Panc1 (cell line): ENCODE measurements at places on chromosomes 5 and 9. TPM values are rescaled to one million over a fixed set of nuclear protein-coding genes. Genes with fewer than 3 reads are reported as not detected.

Gene C9orf43
- total RNA-seq: 1.2 TPM

Gene TNIP1
- 81.9 TPM for total RNA-seq

Gene IGIP
- total RNA-seq: 7.7 TPM

Gene COX7C
- 536 TPM for total RNA-seq

Gene LCP2
- 0.36 TPM for total RNA-seq

Gene FAM153A
- not detected for total RNA-seq

Gene PFN3
- total RNA-seq: not detected

GRCh38 chr5:150301170-150301505, 1.6 kb downstream of the ARSI start:
- H3K4me3 ChIP-seq: peak overlapping the region; percentile 54; the same call in 1 of the 2 replicates
- H3K4me1 ChIP-seq: peaks cover 36% of the 10 kb centered on the region
- no peaks in the 10 kb centered on the region for H3K27me3 ChIP-seq
- H3K36me3 ChIP-seq: no peaks in the 10 kb centered on the region

- H3K27me3 ChIP-seq: no peaks in the 10 kb centered on the region
- no peak for DNase-seq
- H3K4me3 ChIP-seq: no peak overlapping the region
- H3K4me1 ChIP-seq: no peaks in the 10 kb centered on the region
Observed at GRCh38 chr9:1184146-1184545, 134.0 kb downstream of the DMRT2 start.

DNA sequence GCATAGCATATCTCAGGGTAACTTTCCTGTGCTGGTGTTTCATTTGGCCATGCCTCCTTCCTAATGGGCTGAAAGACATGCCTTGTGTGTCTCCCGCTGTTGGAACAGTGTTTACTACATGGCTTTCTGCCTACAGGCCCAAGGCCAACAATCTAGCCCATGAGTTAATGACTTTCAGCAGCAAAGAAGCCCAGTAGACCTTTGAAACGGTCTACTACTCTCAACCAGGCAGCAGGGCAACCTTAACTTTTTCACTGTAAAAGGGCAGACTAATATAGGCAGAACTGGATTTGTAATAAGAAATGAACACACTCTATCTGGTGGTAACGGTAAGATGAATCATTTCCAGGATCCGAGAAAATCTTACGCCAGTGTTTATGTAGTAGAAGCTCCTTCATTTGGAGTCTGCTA, 21.0 kb downstream of the C5orf15 start:
- H3K27me3 ChIP-seq: no peaks in the 10 kb centered on the region
- no peaks in the 10 kb centered on the region for H3K4me1 ChIP-seq
- H3K27ac ChIP-seq: no peak overlapping the region

DNA sequence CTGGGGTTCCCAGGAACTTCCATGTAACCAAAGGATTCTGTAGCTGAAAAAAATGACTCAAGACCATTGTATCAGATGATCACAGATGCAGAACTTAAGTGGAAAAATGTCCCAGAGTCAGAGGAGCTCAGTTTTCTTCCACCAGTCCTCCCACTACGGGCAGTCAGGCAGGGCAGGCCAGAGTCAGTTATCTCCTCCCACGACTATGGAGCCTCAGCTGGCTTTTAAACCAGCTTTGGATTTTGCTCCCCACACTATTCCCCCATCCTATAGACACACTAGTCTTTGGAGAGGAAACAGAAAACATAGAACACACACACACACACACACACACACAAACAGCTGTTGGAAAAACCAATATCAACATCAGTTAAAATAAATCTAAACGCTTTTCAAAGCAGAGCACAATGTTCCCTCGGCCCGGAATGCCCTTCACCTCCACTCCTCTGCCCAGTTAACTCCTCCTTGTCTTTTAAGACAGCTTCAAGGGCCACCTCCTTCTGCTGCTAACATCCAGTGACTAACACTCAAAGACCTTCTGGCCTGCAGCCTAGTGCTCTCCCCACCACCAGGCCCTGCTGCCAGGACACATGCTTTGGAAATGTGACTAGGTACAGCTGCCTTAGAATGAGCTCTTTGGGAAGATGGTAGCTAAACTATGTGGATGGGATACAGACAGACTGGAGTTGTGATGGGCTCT, 56.8 kb downstream of the NIPAL4 start:
- H3K27ac ChIP-seq: no peak overlapping the region
- H3K4me1 ChIP-seq: no peaks in the 10 kb centered on the region; the same call in 1 of the 2 replicates
- no peaks in the 10 kb centered on the region for H3K36me3 ChIP-seq
- H3K27me3 ChIP-seq: no peaks in the 10 kb centered on the region
- H3K4me3 ChIP-seq: no peak overlapping the region
- DNase-seq: no peak

- H3K27ac ChIP-seq: peak overlapping the region; percentile 79
- H3K36me3 ChIP-seq: no peaks in the 10 kb centered on the region; the same call in none of the 2 replicates
- peak overlapping the region; percentile 74 for H3K4me3 ChIP-seq
- H3K27me3 ChIP-seq: no peaks in the 10 kb centered on the region
Observed at GRCh38 chr9:26945591-26945990, 1.5 kb downstream of the PLAA start.

DNA sequence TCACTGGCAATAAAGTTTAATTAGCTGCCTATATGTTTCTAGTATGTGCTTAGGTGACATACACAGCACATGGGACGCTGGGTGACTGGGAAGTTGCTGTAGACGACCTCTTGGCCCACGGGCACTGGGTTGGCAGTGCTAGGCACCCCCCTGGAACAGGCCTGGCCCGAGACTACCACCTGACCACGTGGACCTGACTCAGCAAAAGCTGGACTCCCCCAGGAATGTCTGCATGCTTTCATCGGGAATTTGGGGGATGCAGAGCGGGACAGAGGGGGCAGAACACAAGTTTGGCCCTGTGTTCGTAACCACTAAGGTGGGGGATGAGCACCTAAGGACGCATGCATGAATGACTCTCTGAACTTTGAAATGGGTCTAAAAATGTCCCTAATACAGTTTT, 16.6 kb upstream of the INPP5E start:
- DNase-seq: no peak
- H3K4me3 ChIP-seq: no peak overlapping the region
- H3K36me3 ChIP-seq: peaks cover 5% of the 10 kb centered on the region
- no peaks in the 10 kb centered on the region for H3K27me3 ChIP-seq

- H3K4me3 ChIP-seq: no peak overlapping the region
- no peak overlapping the region for H3K27ac ChIP-seq
- no peaks in the 10 kb centered on the region for H3K27me3 ChIP-seq
- no peaks in the 10 kb centered on the region for H3K36me3 ChIP-seq
Observed at GRCh38 chr5:80941496-80941895, 18.7 kb upstream of the RASGRF2 start.

DNA sequence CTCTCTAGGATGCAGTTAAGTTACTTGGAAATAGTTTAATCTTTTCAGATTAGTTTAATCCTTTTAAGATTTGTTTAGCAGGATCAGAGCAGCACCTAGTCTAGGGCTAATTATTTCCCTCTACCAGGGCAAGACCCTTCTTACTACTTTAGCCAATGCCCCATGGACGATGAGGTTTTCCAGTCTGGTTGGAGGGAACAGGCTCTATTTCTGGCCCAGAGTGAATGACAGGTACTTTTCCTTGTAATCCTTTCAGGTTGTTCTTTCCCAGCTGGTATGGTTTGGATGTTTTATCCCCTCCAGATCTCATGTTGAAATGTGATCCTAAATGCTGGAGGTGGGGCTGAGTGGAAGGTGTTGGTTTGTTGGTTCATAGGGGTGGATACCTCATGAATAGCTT, 27.2 kb downstream of the PTTG1 start:
- H3K27me3 ChIP-seq: no peaks in the 10 kb centered on the region
- H3K4me3 ChIP-seq: no peak overlapping the region
- no peak for DNase-seq
- H3K27ac ChIP-seq: no peak overlapping the region
- H3K4me1 ChIP-seq: no peaks in the 10 kb centered on the region

DNA sequence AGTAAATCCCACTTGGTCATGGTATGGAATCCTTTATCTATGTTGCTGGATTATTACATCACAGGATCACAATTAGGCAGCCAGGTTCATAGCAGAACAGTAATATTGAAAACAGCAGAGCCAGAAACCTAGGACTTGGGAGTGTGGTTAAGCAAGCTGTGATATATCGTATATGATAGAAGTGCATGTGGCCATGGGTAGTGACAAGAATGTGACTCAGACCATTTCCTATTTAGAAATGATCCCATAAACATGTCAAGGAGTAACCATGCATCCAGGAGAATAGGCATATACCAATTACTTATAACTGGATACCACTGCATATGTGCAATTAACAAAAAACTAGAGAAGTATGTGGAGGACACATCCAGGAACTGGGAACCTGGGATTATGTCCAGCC, 31.2 kb downstream of the AMBP start:
- no peaks in the 10 kb centered on the region for H3K4me1 ChIP-seq
- no peak for DNase-seq
- no peaks in the 10 kb centered on the region for H3K36me3 ChIP-seq
- no peak overlapping the region for H3K27ac ChIP-seq
- H3K4me3 ChIP-seq: no peak overlapping the region
- H3K27me3 ChIP-seq: no peaks in the 10 kb centered on the region

DNA sequence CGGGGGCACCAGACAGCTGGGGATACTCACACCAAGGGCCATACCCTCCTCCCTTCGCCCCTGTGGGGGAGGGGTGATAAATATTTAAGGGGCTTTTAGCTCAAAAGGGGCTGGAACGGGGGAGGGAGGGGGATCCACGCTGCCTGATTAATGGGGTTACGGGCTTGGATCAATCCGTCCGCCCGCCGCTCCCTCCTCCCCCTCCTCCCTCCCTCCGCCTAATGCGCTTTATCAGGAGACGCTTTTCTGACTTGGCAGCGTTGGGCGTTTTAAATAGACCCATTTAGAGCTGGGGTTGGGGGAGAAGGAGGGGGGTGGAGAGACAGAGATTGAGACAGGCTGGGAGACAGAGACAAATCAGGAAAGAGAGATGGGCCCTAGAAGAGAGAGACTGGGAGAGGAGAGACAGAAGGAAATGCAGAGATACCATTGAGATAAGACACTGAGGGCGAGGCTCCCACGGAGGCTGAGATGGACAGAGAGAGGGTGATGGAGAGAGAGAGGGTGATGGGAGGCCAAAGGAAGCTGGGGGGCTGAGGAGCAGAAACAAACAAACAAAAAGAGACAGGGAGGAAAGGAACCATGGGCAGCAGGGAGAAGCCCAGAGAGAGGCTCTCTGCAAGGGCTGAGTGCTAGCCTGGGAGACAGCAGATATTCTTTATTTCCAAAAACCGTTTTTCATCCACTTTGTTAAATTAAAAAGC, 10.3 kb downstream of the CNTFR start:
- H3K36me3 ChIP-seq: no peaks in the 10 kb centered on the region
- no peaks in the 10 kb centered on the region for H3K4me1 ChIP-seq
- H3K4me3 ChIP-seq: no peak overlapping the region
- no peak overlapping the region for H3K27ac ChIP-seq
- H3K27me3 ChIP-seq: no peaks in the 10 kb centered on the region
- DNase-seq: no peak

GRCh38 chr9:70601000-70601951, 186.8 kb upstream of the KLF9 start:
- no peak for DNase-seq
- H3K27ac ChIP-seq: no peak overlapping the region
- no peaks in the 10 kb centered on the region for H3K27me3 ChIP-seq

GRCh38 chr5:115414406-115415142, 118.1 kb upstream of the CCDC112 start:
- no peaks in the 10 kb centered on the region for H3K36me3 ChIP-seq
- H3K27me3 ChIP-seq: no peaks in the 10 kb centered on the region
- H3K4me3 ChIP-seq: no peak overlapping the region
- no peaks in the 10 kb centered on the region; the same call in 1 of the 2 replicates for H3K4me1 ChIP-seq
- no peak overlapping the region for H3K27ac ChIP-seq

- H3K4me1 ChIP-seq: no peaks in the 10 kb centered on the region
- no peak for DNase-seq
- H3K4me3 ChIP-seq: no peak overlapping the region
- no peak overlapping the region for H3K27ac ChIP-seq
- no peaks in the 10 kb centered on the region for H3K27me3 ChIP-seq
Observed at GRCh38 chr9:120191141-120191540, 388.8 kb downstream of the CDK5RAP2 start.

- H3K4me3 ChIP-seq: no peak overlapping the region
- H3K27ac ChIP-seq: no peak overlapping the region
- H3K36me3 ChIP-seq: no peaks in the 10 kb centered on the region
- no peaks in the 10 kb centered on the region for H3K4me1 ChIP-seq
Observed at GRCh38 chr5:76074487-76075065, 8.6 kb upstream of the SV2C start.

DNA sequence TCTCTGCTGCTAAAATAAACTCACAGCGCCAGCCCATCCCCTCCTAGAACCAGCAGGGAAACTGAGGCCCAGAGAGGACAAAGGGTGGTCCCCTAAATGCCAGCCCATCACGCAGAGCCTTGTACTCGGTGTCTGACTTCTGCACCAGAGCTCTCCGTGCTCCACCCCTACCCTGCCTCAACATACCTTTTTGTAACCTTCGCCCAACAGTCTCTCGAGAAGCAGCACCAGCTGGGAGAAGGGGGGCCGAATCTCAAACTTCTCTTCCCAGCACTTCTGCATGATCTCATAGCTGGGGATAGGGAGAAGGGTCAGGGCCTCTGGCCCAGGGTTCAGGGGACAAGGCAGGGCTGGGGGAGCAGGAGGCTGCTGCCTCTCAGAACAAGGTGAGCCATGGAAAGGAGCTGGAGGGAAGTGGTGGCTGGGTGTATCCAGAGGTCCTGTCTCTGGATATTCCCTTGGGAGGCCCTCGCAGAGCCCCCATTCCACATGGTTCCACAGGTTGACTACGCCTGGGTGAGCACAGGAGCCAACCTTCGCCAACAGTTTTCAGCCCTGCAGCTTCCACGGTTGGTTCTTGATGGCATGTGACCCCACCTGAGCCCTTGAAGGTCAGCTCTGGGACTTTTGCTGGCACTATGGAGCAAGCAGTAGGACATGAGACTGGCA, 32.3 kb upstream of the CSF1R start:
- H3K4me3 ChIP-seq: no peak overlapping the region
- H3K27ac ChIP-seq: no peak overlapping the region

- no peak overlapping the region for H3K27ac ChIP-seq
- 0 out of 2 replicates have a peak, but pooled peaks cover 2% of the 10 kb centered on the region for H3K27me3 ChIP-seq
- H3K4me1 ChIP-seq: no peaks in the 10 kb centered on the region
- no peak for DNase-seq
Observed at GRCh38 chr5:175718401-175719108, 60.7 kb downstream of the HRH2 start.

DNA sequence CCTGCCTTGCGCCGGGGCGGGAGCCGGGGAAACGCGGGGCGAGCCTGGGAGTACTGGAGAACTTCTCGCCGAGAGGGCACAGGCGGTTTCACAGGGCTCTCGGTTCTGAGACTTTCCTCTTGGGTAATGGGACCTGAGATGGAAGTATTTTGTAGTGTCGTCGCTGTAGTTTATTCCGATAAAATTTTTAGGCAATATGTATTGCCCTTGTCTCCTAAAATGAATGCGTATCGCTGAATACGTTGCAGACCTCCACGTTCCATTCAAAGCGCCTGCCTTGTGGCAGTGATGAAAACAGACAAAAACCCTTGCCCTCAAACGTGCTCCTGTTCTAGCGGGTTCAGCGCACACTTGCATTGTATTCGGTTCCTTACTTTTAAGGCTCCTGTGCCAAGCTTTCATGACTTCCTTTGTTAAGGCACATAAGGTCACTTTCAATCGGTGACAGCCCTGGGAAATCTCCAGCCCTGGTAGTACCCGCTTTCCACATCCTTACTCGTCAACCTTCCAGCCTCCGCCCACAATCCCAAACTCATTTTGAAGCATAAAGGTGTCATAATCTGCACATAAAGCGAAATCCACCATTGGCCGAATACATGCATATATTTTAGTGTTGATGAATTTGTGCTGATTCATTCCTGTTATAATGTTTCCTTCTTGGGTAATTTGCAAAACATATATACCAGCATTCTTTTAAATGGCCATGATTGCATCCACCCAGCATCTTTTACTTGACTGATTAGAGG, 694 bp downstream of the RMI1 start:
- no peaks in the 10 kb centered on the region for H3K27me3 ChIP-seq
- H3K4me1 ChIP-seq: peaks cover 10% of the 10 kb centered on the region; the same call in 1 of the 2 replicates

GRCh38 chr5:127409246-127409917, 108.1 kb upstream of the PRRC1 start:
- H3K4me1 ChIP-seq: no peaks in the 10 kb centered on the region
- no peak overlapping the region for H3K27ac ChIP-seq
